Left lung (tissue), 14 donors: ENCODE measurements at places on chromosomes 7 and 10. TPM values are rescaled to one million over a fixed set of nuclear protein-coding genes. Genes with fewer than 3 reads are reported as not detected.
A peak's percentile ranks its signal among the peaks of the same experiment; 100 is the strongest.

- H3K27ac ChIP-seq: no peak overlapping the region
- peaks cover 10% of the 10 kb centered on the region for H3K4me1 ChIP-seq
- H3K27me3 ChIP-seq: no peaks in the 10 kb centered on the region
These were observed 17.0 kb upstream of the NODAL start for GRCh38 chr10:70458329-70459060.

DNA sequence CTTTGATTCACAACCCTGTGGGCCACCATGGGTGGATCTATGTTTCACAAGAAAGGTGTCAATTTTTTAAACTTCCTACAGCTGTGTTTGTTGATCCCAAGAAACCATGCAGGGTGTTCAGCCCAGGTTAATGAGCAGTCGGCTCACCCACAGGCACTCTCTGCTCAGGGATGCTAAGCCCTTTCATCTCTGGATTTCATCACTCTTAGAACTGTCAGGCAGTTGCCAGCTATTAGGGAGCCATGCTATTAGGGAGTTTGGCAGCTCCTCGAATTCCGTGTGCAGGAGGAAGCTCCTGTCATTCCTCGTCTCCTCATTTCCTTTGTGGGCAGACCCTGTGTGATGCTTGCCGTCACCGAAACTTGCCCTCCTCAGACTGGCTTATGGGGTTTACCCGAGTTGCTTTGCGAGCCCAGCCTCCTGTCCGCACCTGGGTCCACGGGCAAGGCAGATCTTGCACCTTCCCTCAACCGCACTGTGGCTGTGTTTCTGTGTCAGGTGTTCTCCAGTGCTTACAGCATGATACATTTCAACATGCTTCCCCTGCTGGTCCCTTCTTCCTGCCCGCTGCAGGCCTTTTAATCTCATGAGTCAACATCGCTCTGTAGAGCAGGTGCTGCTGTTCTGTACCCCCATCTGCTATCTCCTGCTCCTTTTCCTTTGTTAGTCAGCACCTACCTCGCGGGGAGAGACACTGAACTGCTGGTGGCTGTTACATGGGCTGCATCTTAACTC, 509.8 kb downstream of the SUGCT start:
- no peaks in the 10 kb centered on the region for H3K4me1 ChIP-seq
- H3K36me3 ChIP-seq: no peaks in the 10 kb centered on the region
- no peak for DNase-seq
- no peaks in the 10 kb centered on the region for H3K27me3 ChIP-seq
- no peak overlapping the region for H3K4me3 ChIP-seq
- H3K27ac ChIP-seq: no peak overlapping the region

DNA sequence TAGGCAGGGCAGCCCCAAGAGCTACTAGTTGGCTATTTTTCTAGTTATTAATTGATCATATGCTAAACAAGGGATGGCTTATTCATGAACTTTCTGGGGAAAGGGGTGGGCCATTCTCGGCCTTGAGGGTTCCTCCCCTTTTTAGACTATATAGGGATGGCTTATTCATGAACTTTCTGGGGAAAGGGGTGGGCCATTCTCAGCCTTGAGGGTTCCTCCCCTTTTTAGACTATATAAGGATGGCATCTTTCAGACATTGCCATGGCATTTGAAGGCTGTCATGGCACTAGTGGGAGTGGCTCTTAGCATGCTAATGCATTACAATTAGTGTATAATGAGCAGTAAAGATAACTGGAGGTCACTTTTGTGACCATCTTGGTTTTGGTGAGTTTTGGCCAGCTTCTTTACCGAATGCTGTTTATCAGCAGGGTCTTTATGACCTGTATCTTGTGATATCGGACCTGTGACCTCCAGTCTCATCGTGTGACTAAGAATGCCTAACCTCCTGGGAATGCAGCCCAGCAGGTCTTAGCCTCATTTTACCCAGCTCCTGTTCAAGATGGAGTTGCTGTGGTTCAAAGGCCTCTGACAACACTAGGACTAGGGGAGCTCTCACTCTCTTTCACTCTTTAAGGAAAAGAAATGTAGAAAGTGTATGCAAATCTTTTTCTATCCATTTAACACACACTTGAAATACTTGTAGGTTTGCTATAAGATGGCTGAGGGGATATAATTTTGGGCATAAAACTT, 7.8 kb downstream of the FHIP2A start:
- no peak for DNase-seq
- H3K27ac ChIP-seq: no peak overlapping the region
- H3K36me3 ChIP-seq: peaks cover 27% of the 10 kb centered on the region
- H3K4me3 ChIP-seq: no peak overlapping the region

The IRF5 gene
- 18.2 TPM for total RNA-seq

- H3K4me3 ChIP-seq: no peak overlapping the region
- peak overlapping the region; percentile 92 for H3K27ac ChIP-seq
- no peaks in the 10 kb centered on the region for H3K27me3 ChIP-seq
- peaks cover 81% of the 10 kb centered on the region for H3K4me1 ChIP-seq
These were observed 8.6 kb downstream of the CAMK2G start for GRCh38 chr10:73865459-73866442.

- no peak overlapping the region for H3K4me3 ChIP-seq
- no peaks in the 10 kb centered on the region for H3K4me1 ChIP-seq
- H3K27ac ChIP-seq: no peak overlapping the region
- H3K27me3 ChIP-seq: no peaks in the 10 kb centered on the region
- DNase-seq: no peak
These were observed 57.7 kb upstream of the PPP1R3A start for GRCh38 chr7:113976508-113976907.

The HOXA7 gene
- 2.2 TPM for total RNA-seq

GRCh38 chr7:113120647-113121046, 2.3 kb upstream of the SMIM30 start:
- H3K27me3 ChIP-seq: no peaks in the 10 kb centered on the region
- H3K27ac ChIP-seq: no peak overlapping the region
- no peak for DNase-seq
- no peak overlapping the region for H3K4me3 ChIP-seq
- H3K4me1 ChIP-seq: no peaks in the 10 kb centered on the region

DNA sequence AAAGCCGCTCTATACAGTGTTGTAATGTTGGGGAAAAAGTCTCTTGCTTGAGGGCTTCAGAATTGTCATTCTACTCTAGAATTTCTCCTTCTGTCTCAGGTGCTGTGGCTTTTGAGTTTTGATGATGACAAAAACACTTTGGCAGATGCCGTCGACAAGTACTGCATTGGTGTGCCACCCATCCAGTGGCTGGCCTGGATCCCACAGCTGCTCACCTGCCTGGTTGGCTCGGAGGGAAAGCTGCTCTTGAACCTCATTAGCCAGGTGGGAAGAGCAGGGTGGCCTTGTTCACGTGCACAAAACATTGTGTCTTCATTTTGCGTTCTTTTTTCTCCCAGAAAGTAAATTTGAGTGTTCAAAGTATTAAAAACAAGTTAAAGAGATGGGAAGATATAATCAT, 112.0 kb downstream of the TRRAP start:
- no peaks in the 10 kb centered on the region for H3K4me1 ChIP-seq
- no peaks in the 10 kb centered on the region for H3K27me3 ChIP-seq
- peaks cover 100% of the 10 kb centered on the region for H3K36me3 ChIP-seq
- H3K27ac ChIP-seq: no peak overlapping the region

The MOGAT3 gene
- not detected for total RNA-seq

DNA sequence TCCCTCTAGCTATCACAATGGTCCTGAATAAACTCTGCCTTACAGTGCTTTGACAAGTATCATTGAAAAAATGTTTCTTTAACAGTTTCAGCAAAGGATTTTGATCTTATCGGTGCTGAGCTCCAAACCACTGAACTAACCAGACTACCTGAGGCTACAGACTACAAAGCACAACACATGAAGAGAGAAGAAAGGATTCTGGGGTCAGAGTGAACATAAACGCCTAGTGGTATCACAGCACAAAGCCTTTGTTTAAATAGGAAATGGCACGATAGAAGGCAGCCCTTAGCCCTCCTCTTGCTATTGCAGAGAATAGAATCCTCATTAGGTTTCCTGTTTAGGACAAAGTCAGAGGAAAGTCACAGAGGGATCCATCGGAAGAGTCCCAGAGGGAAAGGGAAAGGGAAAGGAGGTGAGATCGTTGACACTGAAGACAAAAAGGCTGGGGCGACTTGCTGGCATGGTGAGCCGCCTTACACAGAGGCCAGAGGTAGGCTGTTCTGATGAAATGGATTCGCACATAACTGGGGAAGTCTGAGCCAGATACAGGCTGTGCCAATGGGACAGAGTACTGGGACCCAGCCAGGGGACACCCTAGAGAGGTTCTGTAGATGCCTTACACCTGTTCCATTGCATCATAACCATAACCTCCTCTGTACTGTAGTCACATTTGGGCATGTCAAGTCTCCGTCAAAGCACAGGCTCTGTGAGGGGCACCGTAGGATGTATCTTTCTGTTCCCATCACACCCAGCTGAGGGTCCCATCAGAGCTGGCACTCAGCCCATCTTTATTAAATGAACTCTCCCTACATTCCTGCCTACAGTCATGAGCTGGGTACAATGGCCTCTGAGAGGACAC, 71.5 kb downstream of the XPNPEP1 start:
- no peaks in the 10 kb centered on the region for H3K27me3 ChIP-seq
- H3K27ac ChIP-seq: no peak overlapping the region
- no peak overlapping the region for H3K4me3 ChIP-seq
- H3K4me1 ChIP-seq: peaks cover 9% of the 10 kb centered on the region

- H3K27ac ChIP-seq: no peak overlapping the region
- no peaks in the 10 kb centered on the region for H3K4me1 ChIP-seq
- no peaks in the 10 kb centered on the region for H3K36me3 ChIP-seq
- peak; percentile 42 for DNase-seq
These were observed 8.3 kb downstream of the FGF8 start for GRCh38 chr10:101767600-101767945.

The INA gene
- 0.08 TPM for total RNA-seq

The SSC4D gene
- 1.8 TPM for total RNA-seq

DNA sequence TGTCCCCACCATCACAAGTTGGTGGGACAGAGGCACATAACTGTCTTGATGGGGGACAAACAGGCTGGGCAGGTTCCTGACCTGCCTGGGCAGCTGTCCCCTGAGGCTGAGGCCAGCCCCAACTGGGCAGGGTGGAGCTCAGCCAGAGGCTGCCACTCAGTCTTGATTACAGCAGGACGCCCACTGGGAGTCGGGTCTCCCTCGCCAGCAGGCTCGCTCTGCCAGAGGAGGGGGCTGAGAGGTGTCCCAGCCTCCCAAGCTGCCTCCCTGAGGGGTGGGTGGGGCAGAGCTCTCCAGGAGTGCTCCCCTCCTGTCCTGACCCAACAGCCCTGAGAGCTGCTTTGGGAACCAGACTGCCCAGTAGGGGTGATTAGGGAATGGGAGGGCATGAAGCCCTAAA, 1.8 kb upstream of the CAMK2G start:
- H3K4me3 ChIP-seq: no peak overlapping the region
- no peaks in the 10 kb centered on the region for H3K27me3 ChIP-seq
- H3K4me1 ChIP-seq: peaks cover 18% of the 10 kb centered on the region
- H3K36me3 ChIP-seq: no peaks in the 10 kb centered on the region

DNA sequence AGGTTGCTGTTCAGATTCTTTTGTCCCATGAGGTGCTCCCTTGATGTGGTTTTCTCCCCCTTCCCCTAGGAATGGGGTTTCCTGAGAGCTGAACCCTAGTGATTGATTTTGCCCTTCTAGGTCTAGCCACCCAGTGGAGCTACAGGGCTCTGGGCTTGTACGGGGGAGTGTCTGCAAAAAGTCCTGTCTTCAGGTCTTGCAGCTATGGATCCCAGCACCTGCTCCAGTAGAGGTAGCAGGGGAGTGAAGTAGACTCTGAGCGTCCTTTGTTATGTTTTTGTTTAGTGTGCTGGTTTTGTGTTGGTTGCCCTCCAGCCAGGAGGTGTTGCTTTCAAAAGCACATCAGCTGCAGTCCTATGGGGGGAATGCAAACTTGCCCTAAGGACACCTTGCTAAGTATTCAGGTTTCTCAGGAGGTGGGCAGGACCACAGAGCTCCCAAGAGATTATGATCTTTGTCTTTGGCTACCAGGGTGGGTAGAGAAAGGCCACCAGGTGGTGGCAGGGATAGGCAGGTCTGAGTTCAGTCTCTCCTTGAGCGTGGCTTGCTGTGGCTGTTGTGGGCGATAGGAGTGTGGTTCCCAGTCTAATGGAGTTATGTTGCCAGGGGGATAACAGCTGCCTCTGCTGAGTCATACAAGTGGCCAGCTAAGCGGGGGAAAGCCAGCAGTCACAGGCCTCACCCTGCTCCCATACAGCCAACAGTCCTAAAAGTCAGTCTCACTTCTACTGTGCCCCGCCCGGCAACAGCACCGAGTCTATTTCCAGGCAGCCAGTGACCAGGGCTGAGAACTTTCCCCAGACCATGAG, 92.4 kb upstream of the JCAD start:
- no peak for DNase-seq
- no peak overlapping the region for H3K27ac ChIP-seq
- H3K36me3 ChIP-seq: no peaks in the 10 kb centered on the region
- no peak overlapping the region for H3K4me3 ChIP-seq
- H3K4me1 ChIP-seq: no peaks in the 10 kb centered on the region
- no peaks in the 10 kb centered on the region for H3K27me3 ChIP-seq

The PTN gene
- total RNA-seq: 6.4 TPM

The CNTNAP2 gene
- total RNA-seq: 0.94 TPM

- no peak overlapping the region for H3K27ac ChIP-seq
- no peak overlapping the region for H3K4me3 ChIP-seq
- DNase-seq: no peak
- H3K36me3 ChIP-seq: no peaks in the 10 kb centered on the region
These were observed 418.1 kb downstream of the PLXNA4 start for GRCh38 chr7:132158166-132158565.

- no peaks in the 10 kb centered on the region for H3K36me3 ChIP-seq
- H3K27me3 ChIP-seq: no peaks in the 10 kb centered on the region
These were observed 14.3 kb downstream of the ADCY1 start for GRCh38 chr7:45588466-45588865.

The ATG9B gene
- total RNA-seq: 0.70 TPM

GRCh38 chr7:120398284-120399000, 125.5 kb downstream of the KCND2 start:
- no peak overlapping the region for H3K27ac ChIP-seq
- no peaks in the 10 kb centered on the region for H3K27me3 ChIP-seq
- no peaks in the 10 kb centered on the region for H3K4me1 ChIP-seq
- H3K36me3 ChIP-seq: no peaks in the 10 kb centered on the region
- DNase-seq: no peak

DNA sequence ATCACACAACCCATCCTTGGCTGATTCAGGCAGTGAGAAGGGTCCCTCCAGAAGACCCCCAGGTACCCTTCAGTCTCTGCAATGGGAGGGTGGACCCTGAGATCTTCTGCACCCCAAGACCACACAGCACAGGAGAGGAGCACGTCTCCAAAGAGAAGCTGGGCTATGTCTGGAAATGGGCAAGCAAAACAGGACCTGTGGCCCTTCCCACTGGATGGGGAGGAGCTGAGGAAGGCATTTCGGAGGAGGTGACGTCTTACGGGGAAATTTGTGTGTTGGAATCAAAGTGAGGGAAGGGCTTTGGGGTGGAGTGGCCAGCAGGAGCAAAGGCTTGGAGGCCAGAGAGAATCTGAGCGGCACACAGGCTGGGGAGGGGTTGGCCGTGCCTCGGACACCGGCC, 16.5 kb downstream of the GRIFIN start:
- H3K36me3 ChIP-seq: no peaks in the 10 kb centered on the region
- no peak overlapping the region for H3K27ac ChIP-seq
- no peaks in the 10 kb centered on the region for H3K27me3 ChIP-seq
